ENCODE measurements at places on chromosomes 11 and 22.

GRCh38 chr11:111450480-111451320 is 61.5 kb downstream of the BTG4 start:
- no peak for DNase-seq

DNA sequence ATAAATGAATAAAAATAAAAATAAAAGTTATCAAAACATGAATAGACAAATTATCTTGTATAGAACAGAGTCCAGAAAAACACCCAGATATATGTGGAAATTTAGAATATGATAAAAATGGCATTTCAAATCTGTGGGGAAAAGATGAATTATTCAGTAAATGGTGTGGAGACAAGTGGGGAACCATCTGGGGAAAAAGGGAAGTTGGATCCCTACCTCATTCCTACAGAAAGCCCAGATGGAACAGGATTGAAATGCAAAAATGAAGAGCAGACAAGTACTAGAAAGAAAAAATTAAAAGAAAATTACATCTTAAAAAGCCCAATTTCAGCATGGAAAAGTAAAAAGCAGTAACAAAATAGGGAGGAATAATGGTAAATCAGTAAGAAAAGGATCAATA is 8.1 kb upstream of the RASL10A start:
- no peak for DNase-seq

DNA sequence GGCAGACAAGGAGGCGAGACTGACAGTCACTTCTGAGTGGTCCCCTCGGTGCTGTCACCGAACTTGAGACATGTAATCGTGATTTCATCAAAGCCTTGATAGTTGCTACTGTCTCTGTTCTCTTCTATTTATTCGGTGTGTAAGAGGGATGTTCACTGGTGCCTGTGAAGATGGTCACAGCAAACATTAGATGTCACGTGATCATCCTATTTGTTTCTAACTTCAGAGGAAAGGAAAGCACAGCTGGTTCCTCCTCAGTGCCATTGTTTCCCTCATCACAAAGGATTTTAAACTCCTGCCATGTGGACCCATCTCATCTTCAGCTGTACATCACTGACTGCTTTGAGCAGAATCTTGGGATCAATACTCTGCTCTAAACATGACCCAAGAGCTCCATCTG is 73.1 kb upstream of the CLMP start:
- DNase-seq, result no peak

- no peak for DNase-seq
Measured at GRCh38 chr11:69841859-69842698, 22.9 kb upstream of the FGF3 start.

Measured in kidney glomerular epithelial cell (primary cell).